Stimulated activated CD8-positive, alpha-beta memory T cell treated with anti-CD3 and anti-CD28 coated beads, Interleukin-4, amount 100 ng/mL, for 4 hours (primary cell): ENCODE measurements at places on chromosomes 2 and 18.

GRCh38 chr2:159145745-159146354 is 140.7 kb downstream of the WDSUB1 start:
- no peak for DNase-seq

GRCh38 chr2:46751897-46752296 is 163.7 kb downstream of the MCFD2 start:
- no peak for DNase-seq

- DNase-seq, result no peak
Observed at GRCh38 chr2:50215736-50216135, 816.2 kb downstream of the NRXN1 start.

DNA sequence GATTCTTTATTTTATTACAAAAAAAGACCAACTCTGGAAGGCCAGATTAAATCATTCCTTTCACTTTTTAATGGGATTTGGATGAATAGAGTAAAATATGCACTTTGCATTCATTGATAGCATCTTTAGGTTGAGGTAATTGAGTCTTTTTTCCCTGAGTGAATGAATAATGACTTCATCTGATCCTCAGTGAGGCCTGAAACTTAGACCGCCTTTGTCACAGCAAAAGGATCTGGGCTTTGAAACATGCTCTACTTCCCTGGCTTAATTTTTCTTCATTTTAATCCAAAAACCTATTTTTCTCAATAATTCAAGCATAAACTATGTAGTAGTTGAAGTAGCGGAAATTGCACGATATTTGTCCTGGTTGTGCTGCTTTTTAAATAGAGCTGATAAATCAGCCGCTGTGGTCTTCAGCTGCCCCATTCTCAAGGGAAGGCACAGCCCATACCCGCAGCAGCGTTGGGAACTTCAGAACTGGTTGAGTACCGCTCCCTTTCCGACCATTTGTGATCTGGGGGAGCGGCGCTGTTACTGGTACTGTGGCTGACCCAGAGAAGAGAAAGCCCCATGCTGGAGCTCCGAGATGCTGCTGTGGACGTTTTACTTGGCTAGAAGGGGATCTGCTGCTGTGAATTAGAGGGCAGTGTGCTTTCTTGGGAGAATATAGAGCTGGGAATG is 145.3 kb upstream of the NFATC1 start:
- DNase-seq, result no peak

- DNase-seq, result no peak
Observed at GRCh38 chr2:236884569-236885175, 201.0 kb upstream of the COPS8 start.

GRCh38 chr2:128380061-128380889 is 61.6 kb upstream of the HS6ST1 start:
- no peak for DNase-seq

- DNase-seq, result peak; percentile 71
Observed at GRCh38 chr18:54357660-54358494, at the start of the genes C18orf54 and STARD6. TSS of gene C18orf54 (plus strand) at chr18:54357906. CDS start at chr18:54360573, 2,667 bp downstream. TSS of gene STARD6 (minus strand) at chr18:54357858. CDS start at chr18:54354573, 3,285 bp downstream.
